ENCODE measurements at places on chromosomes 3 and 15.

- no peak for DNase-seq
Measured at GRCh38 chr3:145251311-145251710, 909.7 kb downstream of the PLOD2 start.

DNA sequence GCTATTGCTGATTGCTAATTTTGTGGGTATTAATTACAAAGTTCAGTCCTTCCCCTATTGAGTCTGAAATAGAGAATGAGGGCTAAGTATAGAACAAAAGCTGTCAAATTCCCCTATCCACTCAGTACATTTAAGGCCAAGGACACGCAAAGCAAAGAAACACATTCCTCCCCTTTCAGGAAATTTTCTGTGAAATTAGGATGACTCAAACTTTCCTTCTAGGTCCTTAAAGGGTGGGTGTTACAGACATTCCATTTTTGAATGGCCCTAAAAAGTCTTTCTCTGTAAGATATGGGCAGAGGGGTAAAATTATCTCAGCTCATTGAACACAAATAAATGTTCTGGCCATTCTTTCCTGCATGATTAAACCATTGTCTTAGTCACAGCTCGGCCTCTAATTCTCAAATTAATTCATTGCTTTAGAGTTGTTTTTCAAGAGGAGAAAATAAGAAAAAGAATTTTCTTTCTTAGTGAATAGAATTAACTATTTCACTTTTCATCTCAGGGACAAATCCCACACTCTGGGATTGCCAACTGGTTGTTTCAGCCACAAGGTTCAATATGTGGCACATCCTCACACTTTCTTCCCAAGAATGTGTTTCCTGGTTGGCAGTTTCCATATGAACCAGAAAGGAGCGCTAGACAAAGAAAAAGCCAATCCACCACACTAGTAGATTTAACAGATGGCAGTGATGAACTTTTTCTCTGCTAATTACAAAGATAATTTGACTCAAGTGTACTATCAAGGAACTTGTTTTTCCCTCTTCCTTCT lies 424.1 kb downstream of the ZNF385D start:
- DNase-seq: no peak

DNA sequence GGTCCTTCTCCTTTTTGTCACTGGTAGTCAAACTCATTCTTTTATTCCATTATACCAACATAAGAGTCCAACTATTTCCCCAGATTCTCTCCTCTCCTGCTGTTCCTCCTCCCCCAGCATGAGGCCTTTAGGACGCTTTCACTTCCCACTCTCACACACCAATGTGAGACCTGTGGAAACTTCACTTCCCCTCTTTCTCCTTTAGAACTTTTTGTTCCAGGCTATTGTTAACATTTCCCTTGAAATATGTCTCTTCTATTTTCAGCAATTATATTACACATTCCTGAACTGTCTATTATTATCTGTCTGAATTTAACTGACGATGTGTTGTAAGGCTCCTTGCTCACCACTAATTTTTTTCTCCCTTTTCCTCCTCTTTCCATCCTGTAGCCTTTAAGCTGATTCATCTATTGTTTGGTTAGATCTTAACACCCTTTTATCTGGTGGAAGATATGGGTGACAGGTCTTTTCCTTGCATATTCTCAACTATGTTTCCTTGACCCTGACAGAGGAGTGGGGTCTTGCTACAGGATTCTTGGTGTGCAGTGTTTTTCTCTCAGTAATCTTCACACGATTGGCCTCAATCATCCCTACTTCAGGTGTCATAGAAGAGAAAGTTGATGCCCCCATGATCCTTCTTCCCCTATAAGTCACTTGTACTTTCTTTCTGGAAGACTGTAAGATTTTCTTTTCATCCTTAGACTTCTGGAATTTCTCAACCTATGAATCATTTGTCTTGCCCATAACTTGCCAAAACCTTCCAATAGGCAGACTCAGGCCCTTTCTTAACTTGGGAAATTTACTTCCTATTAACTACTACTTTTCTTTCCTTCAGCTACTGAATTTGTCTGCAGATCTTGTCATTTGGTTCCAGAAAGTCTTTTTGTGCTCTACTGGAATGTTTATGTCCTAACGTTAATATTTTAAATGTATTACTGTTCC lies 5.9 kb downstream of the CYP19A1 start:
- DNase-seq: no peak

- DNase-seq: no peak
Measured at GRCh38 chr15:52228921-52229320, 37.7 kb upstream of the GNB5 start.

GRCh38 chr3:129491794-129492193 lies 36.6 kb upstream of the RHO start:
- DNase-seq: no peak

- no peak for DNase-seq
Measured at GRCh38 chr15:76433798-76434400, 97.3 kb downstream of the ISL2 start.

DNA sequence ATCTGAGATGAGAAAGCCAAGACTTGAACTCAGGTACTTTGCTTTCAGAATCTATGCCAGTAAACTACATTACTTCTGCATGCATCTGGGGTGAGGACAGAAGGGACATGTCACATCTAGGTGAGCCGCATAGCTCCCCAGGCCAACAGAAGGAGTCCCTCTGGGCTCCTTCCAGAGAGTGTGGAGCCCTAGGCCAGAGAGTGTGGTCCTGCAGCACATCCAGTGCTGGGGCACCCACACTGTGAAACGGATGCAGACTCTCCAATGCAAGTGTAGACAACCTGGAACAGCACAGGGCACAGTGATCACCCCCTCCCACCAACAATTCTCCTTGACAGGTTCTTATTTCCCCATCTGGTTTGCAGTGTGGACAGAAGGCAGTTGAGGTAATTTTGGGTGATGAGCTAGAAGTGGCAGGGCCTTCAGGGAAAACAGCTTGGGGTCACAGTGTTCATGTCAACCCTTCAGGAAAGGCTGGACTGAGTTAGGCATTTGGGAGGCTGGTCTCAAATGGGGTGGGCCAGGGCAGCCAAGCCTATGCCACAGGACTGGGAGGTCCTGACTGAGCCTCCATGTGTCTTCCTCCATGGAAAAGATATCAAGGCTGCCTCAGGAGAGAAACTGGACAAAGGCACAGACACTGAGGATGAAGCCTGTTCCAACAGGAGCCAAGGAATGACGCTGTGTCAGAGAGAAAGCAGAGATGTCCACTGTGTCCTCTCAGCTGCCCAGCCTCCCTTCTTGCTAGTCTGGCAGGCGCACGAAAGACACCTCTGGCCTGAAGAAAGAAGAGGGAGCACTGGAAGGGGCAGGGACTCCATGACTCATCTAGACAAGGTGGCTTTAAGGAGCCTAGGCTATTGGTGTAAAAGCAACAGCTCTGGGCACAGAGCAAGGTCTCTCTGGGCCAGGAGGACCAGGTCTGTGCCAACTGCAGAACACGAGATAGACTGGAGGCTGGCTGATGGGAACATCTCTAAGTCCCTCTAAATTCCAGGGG lies 1.7 kb downstream of the PLCD1 start:
- DNase-seq: no peak
